Stimulated activated CD4-positive, alpha-beta T cell treated with anti-CD3 and anti-CD28 coated beads, Interleukin-12 subunit alpha, Interleukin-12 subunit beta, amount 100 ng/mL, for 4 hours (primary cell): ENCODE measurements at places on chromosomes 6 and 20.
A peak's percentile ranks its signal among the peaks of the same experiment; 100 is the strongest.

DNA sequence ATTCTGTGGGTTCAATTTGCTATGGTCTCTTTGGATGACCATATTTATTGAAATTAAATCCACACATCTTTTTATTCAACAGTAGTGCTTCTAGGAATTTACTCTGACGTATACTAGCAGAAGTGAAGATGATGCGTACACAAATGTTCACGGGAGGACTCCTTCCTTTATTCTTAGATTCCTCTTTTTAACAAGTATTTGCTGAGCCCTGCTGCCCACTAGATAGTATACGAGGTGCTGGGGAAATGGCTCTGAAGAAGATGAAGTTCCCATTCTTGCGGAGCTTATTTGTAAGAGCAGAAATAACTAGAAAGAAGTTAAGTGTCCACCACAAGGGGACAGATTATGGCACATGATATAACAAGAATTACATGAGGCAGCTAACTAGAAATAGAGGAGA is 145.2 kb downstream of the DOK5 start:
- DNase-seq = no peak

DNA sequence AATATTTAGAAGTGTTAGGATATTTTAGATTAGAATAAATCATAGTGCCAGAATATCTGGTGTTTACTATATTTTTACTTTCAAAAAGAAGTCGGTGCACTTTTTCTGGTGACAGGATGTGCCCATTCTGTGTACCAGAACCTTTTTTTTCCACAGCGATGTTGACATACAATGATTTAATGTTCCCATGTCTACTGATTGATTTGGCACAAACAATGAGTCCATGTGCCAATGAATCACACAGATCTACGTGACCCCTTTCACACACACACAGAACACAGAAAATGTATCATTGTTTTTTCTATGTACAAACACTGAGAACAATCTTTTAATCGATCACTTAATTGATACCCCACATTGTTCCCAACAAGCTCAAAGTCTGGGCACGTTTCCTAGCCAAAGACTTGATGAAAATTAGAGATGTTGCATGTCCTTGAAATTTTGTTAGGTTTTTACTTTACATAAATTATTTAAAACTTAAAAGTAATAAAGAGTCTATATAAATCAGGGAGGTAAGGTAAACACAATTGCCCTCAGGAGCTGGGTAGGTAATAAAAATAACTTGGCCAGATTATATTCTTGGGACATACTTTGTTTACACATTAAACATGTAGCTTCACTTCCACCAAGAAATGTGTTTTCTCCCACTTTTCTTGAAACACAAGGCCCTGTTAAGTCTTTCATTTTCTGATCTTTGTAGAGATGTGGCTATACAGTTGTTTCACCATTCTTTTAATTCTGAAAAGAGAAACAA is 36.4 kb upstream of the SOX4 start:
- no peak for DNase-seq

- DNase-seq = no peak
Measured at GRCh38 chr6:154974485-154975149, 20.5 kb upstream of the TIAM2 start.

DNA sequence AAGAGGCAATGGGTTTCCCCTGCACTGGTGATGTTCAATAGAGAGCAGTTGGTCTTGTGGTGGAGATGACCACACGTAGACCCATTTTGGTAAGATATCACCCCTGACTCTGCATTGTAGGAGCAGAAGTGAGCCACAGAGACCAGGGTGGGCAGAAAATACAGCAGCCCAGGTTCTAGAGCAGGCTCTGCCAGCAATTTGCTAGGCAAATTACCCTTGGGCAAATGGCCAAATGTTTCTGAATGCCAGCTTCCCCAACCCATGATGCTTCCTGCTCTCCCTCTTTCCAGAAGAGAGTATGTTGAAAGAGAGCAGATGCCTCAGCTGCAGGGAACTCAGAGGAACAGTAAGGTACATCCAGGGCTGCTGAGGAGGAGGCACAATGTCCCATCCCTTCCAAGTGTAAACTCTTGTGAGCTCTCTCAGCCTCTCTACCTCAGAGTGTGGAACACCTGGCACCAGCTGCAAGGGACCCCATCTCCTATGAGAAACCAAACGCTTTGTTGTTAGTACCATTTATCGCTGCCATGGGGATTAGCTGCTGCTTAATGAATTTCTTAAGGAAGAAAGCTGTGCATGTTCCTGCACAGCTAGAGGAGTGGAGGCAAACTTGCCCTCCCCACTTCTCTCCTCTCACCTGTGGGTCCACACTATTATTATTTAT is 317.5 kb upstream of the MOCS1 start:
- no peak for DNase-seq

DNA sequence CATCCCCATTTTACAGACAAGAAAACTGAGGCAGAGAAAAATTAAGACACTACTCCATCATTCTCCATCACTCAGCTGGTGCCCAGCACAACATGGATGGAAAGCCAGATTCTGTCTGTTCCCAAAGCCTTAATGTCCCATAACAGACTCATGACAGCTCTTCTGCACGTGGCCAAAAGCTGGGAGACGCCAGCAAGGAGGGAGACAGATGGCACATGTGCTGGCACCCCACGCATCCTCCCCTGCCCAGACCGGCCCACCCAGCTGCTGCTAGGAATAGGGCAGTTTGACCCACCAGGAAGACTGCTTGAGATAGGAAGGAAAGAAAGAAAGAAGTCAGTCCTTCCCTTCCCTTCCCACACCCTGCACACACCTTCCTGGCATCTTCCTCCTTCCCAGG is 96.3 kb downstream of the PREX1 start:
- no peak for DNase-seq

- DNase-seq = no peak
Measured at GRCh38 chr6:72675396-72675795, 53.5 kb downstream of the KCNQ5 start.

DNA sequence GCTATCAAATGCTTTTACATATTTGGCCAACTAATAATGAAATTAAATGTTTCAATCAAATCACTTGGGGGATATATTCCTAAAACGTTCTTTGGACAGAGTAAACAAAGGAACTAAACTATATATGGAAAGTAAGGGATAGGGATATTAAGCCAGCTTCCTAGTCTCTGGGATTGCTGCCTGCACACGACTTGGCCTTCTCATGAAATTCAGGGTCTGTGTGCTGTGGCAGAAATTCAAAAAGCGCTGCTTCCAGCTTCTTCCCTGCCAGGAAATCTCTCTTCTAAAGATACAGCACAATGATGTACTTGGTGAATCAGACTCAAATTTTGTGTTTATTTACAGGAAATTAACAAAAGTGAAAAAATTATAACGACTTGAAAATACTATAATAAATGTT is 206.3 kb upstream of the RAB32 start:
- DNase-seq = no peak

- no peak for DNase-seq
Measured at GRCh38 chr6:166277018-166277417, 31.2 kb downstream of the PRR18 start.

- no peak for DNase-seq
Measured at GRCh38 chr6:144416244-144416643, 131.1 kb downstream of the UTRN start.

- DNase-seq = no peak
Measured at GRCh38 chr6:158557927-158558326, 2.0 kb upstream of the TMEM181 start.

- DNase-seq = peak; percentile 1
Measured at GRCh38 chr6:128882991-128883611, at the start of gene LAMA2. TSS of gene LAMA2 (plus strand) at chr6:128883138. CDS start at chr6:128883246, 108 bp downstream.

GRCh38 chr20:49894073-49894470 is 21.3 kb downstream of the SPATA2 start:
- no peak for DNase-seq

DNA sequence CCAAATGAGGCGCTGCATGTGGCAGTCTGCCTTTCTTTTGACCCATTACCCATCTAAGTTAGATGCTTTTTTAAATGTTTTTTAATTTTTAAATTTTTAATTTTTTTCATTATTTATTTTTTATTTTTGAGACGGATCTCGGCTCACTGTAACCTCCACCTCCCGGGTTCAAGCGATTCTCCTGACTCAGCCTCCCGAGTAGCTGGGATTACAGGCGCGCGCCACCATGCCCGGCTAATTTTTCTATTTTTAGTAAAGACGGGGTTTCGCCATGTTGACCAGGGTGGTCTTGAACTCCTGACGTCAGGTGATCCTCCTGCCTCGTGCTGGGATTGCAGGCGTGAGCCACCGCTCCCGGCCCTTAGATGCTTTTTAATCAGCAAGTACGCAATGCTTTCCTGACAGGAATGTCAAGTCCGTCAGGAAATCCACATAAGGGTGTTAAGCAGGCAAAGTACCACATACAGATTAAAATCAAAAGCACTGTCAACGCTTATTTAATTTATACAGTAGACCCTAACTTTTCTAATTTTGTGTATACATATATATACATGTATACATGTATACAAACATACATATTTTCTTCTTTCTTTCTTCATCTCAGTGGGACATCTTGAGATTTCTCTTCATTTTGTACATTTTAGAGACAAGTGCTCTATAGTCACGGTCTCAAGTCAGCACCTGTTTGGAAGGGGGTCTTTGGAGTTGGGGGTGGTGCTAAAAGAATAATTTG is 995 bp upstream of the GSTA4 start:
- peak; percentile 22 for DNase-seq

GRCh38 chr6:43115365-43115764 is 39.3 kb downstream of the PTK7 start:
- DNase-seq = no peak
